ENCODE measurements at places on chromosomes 5 and 9.

DNA sequence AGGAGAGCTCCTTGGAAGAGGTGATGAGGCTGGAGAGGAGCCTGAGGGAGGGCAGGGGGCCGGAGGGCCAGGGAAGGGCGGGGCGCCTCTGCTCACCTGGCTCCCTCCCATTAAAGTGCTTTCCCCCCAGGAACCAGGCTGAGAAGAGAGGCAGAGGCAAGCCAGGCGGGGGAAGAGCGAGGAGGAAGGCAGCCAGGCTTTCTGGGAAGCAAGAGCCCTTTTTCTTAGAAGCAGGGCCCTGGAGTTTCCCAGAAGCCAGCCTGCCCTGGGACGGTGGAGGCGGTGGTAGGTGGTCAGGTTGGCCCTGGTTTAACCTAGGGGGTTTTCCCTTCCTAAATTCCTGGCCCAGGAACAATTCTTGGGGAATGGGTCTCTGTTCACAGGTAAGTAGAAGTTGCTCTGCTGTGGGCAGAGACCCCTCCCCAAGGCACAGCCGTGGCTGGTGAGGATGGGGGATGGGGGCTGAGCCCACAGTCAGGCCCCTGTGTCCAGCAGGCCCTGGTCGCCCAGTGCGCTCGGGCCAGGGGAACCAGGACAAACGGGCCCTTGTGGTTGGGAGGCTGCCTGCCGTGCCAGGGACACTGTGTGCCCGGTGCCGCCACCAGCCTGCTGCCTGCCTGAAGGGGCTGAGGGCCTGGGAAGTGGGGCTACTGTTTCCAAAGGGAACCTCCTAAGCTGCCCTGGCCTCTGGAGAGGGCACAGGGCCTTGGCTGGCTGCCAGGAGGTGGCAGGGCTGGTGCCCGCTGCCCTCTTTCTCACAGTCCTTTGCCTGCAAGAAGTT lies 16.6 kb upstream of the RALGDS start:
- no peak for DNase-seq

DNA sequence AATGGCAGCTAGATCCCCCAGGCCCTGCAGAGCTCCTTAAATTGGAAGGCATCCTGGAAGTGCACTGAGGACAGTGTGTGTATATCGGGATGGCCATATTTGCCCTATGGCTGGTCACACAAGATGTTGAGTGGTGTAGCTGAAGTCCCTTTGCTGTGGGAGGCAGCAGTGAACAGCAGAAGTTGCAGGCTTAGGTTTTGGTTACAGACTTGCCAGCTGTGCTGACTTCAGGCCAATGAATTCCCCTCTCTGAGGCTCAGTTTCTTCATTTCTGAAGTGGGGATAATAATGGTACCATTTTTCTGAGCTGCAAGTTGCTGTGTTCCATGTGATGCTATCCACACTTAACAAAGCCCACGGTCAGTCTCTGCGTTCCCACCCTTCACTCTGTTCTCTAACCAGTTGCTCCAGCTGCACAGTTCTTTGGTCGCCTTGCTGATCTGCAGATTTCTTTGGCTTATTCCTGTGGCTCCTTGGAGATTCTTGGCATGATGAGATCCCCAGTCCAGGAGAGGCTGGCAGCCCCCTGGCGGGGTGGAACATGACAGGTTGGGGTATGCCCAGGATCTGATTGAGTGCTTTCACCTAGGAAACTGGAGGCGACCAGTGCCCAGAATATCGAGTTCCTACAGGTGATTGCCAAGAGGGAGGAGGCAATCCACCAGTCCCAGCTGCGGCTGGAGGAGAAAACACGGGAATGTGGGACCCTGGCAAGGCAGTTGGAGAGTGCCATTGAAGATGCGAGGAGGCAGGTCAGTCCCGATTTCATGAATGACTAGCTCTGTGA lies 6.5 kb upstream of the GLE1 start:
- no peak for DNase-seq

DNA sequence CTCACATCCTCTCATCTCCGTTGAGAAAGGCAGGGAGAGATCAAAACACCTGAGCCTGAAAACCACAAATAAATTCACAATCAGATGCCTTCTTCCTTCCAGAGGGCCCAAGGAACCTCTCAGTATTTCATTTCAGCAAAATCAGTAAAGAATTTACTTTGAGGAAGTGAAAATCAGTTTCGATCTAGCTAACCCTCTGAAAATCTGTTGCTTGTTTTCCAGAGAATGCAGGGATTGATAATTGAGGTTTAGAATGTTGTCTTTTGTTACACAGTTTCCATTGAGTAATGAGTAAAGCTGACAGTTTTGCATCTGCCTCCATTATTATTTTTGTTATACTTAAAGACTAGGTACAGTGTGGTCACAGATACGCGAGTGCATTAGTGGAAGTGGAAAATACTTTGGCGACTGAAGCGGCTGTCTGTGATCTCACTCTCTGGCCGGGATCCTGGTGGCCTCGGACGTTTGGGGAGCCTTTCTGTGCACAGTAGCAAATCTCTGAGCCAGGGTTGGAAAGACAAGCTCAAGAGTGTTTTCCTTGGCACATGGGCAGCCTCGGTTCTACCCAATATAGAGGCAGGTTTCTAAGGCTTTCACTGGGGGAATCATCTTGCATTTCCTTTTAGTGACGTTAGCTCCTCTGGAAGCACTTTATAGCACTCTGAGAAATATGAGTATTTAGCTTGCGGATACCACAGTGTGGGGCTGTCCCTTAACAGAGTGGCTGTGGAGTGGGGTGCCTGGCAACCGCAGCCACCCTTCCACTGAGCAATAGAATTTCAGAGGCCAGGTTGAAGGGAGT lies 32.2 kb upstream of the ANGPTL2 start:
- peak; percentile 83 for DNase-seq

DNA sequence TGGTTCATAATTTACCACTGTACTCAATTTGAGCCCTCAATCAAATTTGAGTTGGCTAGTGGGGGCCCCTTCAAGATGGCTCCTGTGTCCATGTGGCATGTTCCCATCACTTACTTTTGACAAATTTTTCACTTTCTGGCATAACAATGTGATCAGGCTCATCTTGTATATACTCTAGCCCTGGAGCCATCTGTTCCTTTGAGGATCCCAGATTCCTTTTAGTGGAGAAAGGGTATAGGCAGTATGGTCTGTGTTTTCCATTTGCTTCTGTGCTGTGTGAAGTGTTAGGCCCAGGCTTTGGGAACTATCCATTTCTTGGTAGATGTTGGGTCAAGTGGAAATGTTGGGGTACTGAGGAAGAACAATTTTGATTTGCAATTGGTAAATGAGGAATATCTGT lies 45.7 kb downstream of the SH3GL2 start:
- DNase-seq = no peak

DNA sequence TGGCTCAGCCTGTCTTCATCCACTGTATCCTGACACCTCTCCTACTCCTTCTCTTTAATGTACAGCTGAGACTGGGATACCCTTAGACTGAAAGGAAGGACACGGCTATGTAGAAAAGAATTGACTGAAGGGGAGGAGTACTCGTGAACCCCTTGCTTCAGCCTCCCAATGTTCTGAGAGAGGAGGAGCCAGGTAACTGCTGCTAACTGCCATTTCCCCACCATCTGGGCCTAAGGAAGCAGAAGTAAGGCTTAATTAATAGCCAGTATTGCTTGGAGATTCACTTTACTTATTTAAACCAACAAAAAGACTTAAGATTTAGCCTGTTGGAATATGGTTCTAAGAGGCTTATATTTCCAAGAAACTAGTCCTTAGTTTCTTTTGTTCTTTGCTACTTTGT lies 18.8 kb upstream of the RGS3 start:
- no peak for DNase-seq

DNA sequence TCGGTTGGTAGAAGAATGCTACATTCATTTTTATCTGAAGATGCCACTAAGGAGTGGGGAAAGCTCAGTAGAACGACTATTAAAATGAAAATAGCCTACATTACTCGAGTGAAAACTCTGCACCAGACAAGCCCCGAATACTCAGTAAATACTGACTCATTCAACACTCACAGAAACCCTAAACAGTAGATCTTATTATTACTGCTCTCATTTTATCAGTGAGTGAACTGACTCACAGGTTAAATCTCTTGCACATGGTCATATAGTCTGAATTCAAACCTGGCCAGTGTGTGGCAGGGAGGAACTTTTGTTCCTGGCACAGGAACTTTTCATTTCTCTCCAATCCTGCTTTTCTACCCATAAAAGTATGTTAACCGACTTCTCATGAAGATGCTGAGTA lies 9.6 kb upstream of the PAPPA start:
- DNase-seq = no peak

GRCh38 chr5:76718381-76718832 lies 2.5 kb downstream of the F2R start:
- no peak for DNase-seq

- no peak for DNase-seq
Measured at GRCh38 chr9:137907776-137908175, 30.2 kb downstream of the CACNA1B start.

- DNase-seq = no peak
Measured at GRCh38 chr5:129988453-129988852, 84.2 kb downstream of the CHSY3 start.

DNA sequence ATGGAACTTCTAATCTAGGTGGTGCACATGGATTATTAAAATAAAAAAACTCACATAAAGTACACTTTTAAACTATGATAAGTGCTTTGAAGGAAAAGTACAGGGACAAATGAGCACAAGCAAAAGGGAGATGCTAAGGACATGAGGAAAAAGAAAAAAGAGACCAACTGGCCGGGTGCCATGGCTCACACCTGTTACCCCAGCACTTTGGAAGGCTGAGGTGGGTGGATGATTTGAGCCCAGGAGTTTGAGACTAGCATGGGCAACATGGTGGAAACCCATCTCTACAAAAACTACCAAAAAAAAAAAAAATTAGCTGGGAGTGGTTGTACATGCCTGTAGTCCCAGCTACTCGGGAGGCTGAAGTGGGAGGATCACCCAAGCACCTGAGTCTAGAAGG lies 67.1 kb downstream of the SH3TC2 start:
- DNase-seq = no peak

DNA sequence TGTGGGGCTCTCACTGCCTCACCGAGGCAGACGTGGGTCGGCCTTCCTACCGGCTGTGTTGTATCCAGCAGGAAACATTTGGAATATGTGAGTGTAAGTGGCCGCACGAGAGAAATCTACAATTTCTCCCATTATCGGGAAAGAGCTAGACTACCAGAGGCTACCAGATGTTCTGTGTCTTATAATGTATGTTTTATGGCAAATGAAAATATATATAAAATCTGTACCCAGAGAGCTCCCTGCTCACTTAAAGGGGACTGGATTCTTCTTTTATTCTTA lies 69.5 kb upstream of the PITX1 start:
- DNase-seq = no peak

GRCh38 chr9:2621722-2622460 lies at the start of gene VLDLR:
TSS of gene VLDLR (plus strand) at chr9:2621787. CDS start at chr9:2622190, 403 bp downstream.
- no peak for DNase-seq

DNA sequence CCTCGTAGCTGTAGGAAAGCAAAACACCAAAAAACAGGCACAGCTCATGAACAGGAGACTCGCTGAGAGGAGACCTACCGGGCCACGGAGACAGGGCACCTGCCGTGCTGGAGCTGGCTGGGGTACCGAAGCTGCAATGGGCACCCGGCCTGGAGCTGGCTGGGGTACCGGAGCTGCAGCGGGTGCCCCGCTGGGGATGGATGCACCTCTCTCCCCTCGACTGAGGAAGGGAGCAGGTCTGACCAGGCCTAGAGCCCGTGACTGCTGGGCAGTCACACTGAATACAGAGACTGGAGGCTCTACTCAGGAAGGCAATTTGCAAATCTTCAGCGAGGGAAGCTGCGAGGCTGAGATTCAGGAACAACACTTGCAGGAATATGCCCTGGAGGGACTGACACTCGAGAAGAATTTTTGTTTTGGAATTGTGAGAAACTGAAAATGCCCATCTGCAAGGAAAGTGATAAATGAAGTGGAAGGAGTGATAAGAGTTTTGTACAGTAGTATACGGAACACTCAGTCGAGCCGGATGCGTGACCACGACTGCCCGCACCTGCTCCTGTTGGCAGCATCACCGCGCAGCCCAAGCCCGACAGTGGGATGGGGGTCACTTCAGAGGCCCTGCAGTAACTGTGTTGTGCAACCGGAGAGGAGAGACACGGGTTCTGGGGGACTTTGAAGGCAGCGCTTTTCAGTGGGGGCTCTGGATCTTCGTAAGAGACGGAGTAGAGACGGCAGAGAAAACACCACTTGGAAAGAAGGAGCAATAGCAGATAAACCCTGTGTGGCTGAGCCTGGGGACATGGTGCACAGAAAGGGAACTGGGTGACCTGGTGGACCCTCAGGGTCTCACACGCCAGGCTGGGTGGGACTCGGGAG lies 27.9 kb upstream of the LPCAT1 start:
- no peak for DNase-seq

DNA sequence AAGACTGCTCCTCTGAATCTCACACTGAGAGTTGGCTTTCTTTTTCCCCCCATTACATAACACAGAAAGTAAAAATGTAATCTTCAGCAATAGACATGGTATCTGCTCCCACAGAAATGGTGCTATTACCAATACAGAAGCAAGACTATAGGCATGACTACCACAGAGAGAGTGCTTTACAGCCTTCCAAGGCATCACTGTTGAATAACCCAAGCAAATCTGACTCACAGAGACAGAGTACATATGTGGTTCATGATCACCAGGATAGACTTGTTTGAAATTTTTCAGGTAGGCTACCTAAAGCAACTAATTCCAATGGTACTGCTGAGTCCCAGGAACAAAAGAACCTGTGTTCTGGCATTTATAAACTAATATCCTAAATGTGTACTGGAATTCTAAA lies 1373.4 kb upstream of the C9orf72 start:
- DNase-seq = no peak

DNA sequence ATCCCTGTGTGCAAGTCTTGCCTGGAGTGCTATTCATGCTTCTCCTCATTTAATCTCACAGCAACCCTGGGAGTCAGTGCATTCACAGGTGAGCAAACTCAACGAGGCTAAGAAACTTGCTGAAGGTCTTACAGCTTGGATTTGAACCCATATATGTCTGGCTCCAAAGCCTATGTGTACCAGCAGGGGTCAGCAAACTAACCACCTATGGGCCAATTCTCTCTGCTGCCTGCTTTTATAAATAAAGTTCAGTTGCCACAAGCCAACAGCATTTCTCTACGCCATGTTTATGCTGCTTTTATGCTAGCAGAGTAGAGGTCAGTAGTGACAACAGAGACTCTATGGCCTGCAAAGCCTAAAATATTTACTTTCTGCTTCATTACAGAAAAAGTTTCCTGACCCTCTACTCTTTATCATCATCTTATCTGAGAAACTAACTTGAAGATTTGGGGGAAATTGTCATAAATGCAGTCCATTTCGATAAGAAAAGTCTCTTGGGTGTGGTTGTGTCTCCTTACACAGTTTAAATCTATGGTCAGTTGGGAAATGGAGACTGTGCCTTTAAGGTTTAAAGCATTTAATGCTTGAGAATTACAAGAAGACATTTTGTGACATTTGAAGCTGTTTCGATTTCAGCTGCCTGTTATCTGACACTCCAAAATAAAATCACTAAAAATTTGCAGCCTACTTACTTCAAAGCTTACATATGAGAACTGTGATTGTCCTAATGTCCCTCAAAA lies 137.7 kb downstream of the PRELID2 start:
- DNase-seq = no peak

- DNase-seq = no peak
Measured at GRCh38 chr9:116589392-116590354, 97.4 kb upstream of the TRIM32 start.

- DNase-seq = no peak
Measured at GRCh38 chr5:132099076-132099748, 25.6 kb downstream of the CSF2 start.

- DNase-seq = no peak
Measured at GRCh38 chr9:131222460-131222859, 53.9 kb downstream of the FAM78A start.

- no peak for DNase-seq
Measured at GRCh38 chr9:13284011-13284410, 4.5 kb upstream of the MPDZ start.
